ENCODE measurements at places on chromosomes 1 and 21.

GRCh38 chr1:55604749-55605148 lies 389.6 kb upstream of the USP24 start:
- DNase-seq, result no peak

GRCh38 chr1:43621386-43621785 lies 28.6 kb upstream of the KDM4A start:
- no peak for DNase-seq

GRCh38 chr1:89276690-89277089 lies 4.0 kb upstream of the GBP5 start:
- no peak for DNase-seq

GRCh38 chr1:236301958-236302335 lies 20.2 kb upstream of the ERO1B start:
- no peak for DNase-seq

DNA sequence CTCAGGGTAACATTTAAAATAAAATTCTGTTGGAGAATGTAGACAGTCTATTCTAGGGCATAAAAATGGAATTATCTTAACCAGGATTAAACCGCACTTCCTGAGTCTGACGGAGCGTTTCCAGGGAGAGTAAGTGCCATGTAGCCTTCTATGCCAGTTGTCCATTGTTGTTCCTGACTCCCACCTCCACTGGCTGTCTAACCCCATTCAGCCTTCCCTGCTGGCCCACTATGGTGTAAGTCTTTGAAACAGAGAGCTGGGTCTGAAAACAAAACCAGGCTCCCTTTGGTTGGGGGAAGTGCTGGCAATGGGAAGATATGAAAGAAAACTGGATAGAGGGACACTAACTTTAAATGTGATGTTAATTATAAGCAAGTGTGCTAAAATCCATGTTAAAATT lies 71.2 kb upstream of the CNN3 start:
- no peak for DNase-seq

- no peak for DNase-seq
These were observed 37.0 kb downstream of the CAPN8 start for GRCh38 chr1:223628233-223629125.

- DNase-seq, result no peak
These were observed 55.6 kb downstream of the UCK2 start for GRCh38 chr1:165883056-165883455.

- DNase-seq, result no peak
These were observed 30.6 kb upstream of the MCOLN3 start for GRCh38 chr1:85078903-85079302.

GRCh38 chr1:216014086-216014485 lies 409.2 kb downstream of the USH2A start:
- DNase-seq, result no peak

GRCh38 chr1:203596673-203597210 lies 29.9 kb upstream of the ATP2B4 start:
- DNase-seq, result no peak

GRCh38 chr1:24341260-24341659 lies 22.1 kb downstream of the GRHL3 start:
- no peak for DNase-seq

DNA sequence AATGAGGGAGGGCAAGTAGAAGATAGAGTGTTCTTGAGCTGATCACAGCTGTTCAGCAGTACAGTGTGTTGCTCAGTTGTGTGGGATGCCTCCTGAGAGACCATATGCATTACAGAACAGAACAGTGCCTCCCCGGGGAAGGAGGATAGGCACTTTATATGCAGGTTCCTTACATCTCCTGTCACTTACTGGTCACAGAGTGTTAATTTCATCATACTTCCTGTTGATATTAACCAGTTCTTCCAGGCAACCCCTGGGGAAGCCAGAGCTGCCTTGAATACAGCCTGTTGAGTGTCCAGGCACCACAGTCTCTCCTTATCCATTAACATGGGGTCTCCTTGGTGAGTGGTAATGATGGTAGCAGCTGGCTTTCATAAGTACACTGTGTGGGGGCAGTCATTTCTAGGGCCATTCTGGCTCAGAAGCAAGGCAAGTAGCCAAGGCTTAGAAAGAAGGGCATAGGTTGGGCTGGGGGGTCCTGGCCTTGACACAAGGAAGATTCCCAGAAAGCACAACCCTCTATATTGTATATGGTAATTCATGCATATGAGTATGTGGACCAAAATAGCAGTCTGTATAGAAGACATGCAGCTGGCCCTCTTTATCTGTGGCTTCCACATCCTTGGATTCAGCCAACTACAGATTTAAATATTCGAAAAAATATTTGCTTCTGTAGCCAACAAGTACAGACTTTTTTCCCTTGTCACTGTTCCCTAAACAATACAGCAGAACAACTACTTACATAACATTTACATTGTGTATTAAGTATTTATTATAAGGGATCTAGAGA lies 142.4 kb downstream of the ZP4 start:
- DNase-seq, result no peak

DNA sequence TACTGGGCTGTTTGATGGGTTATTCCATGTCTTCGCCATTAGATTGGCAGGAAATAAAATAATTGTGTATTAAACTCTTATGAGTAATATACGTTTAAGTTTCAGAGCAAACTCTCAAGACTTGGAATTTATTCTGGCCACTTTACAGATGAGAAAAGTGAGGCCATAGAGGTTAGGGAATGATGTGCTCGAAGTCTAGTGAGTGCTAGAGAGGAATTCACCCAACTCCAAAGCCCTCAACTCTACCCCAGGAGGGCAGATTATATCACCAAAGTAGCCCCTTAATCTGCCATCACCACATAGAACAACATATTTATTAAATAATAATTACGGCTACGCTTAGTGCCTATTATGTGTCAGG lies 440 bp upstream of the MUL1 start:
- no peak for DNase-seq

- DNase-seq, result no peak
These were observed 65.5 kb downstream of the UBE2T start for GRCh38 chr1:202276081-202276715.

DNA sequence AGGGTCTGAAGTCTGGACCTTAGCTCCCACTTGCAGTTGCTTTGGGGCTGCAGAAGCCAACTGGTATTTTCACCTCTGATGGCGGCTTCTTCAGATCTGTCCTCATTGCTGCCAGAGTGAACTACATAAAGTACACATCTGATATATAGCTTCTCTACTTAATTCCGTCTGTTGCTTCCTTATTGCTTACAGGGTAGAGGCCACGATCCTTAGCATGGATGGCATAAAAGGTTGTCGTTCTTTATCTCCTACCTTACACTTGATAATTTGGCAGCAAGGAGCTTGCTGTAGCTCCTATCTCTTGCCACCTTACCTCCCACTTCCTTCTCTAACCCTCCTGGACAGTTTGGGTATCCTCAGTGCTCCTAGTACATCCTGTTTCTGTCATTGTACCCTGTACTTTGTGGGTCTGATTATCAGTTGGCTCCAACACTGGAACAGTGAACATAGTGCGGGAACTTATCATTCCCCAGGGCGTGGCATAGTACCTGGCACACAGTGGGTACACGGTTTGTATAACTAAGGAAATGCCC lies 30.9 kb upstream of the NBL1 start:
- DNase-seq, result no peak

DNA sequence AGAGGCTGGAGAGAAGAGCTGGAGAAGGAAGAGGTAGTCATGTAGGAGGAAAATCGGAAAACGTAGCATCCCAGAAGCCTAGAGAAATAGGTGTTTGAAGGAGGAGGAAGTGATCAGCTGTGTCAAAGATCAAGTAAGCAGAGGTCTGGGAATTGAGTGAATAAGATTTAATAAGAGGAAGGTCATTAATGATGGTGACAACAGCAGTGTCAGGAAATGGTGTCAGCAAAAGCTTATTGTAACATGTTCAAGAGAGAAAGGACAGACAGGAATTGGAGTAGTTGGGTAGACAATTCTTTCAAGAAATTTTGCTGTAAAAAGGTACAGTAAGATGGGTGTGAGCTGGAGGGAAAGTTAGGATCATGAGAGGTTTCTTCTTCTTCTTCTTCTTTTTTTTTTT lies 41.6 kb upstream of the SLC6A9 start:
- DNase-seq, result no peak

DNA sequence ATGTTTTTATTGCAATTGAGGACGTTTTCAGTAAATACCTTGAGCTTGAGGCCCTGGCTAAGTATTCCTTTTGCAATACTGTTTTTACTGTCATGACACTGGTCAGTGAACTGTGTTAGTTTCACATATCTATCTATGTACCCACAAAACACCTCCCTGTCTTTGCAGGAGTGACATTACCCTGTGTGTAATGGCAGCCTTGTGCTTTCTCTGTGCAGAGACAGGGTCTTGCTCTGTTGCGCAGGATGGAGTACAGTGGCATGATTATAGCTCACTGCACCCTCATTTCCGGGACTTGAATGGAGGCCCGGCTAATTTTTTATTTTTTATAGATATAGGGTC lies 8.9 kb downstream of the YBX1 start:
- DNase-seq, result no peak

DNA sequence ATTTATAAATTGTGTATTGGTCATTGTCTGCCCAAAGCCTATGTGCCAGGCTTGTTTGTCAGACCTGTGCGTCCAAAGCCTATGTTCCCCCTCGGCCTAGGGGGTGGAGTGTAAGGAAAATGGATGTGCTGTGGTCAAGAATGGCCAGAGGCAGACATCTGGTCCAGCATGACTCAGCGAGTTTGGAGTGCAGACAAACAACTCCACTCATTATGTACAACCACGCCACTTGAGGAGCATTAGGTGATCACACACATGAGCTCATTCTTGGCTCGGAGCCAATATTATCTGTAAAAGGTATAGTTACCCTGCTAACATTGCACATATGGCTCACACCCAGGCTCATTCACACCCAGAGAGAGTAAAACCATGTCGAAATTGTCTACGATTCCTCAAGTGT lies 1047.6 kb upstream of the ADGRL4 start:
- DNase-seq, result no peak

DNA sequence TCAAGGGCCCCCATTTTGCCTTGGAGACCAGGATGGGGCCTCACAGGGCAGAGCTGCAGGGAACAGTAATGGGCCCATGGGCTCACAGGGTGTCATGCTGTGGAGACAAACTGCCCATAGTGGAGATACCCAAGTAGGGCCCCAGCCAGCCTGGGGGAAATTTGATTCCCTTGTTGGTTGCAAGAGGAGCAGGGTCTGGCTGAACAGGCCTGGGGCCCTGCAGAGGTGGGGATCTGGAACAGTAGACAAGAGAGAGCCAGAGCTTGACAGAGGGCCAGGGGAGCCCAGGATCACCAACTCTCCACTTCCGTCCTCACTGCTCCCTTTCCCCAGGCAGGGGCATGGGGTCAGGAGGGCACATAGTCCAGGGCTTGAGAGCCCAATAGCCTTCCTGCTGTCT lies 8.7 kb downstream of the S100B start:
- DNase-seq, result no peak

DNA sequence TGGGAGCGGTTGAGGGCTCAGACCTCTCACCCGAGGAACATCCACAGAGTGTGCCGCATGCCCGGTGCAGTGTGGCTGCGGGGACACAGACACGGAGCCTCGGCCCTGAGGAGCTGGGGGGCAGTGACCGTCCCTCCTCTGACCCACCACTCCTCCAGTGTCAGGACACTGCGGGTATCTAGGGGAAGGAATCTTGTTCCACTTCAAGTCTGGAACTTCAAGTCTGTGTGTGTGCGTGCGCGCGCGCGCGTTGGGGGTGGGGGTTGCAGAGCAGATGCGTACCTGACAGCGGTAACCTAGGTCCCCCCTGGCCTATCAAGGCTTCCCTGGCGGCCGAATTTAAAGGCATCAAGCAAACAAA lies 17.3 kb downstream of the PCSK9 start:
- no peak for DNase-seq

DNA sequence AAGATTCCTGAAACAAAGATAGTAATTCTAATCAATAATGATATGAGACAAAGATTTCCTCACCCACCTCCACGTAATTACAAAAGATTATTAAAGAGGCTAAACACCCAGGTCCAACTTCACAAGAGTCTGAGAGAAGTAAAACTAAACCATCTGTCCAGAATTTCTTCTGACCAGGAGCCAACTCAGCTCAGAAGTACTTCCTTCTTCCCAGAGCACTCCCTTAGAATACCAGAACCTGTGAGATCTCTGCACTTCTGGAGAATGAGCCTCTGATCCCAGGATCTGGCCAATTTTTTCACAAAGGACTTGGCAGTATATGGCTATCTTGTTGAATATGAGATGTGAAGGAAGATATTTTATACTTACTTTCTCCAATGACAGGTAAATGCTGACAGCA lies 120.6 kb upstream of the PALMD start:
- no peak for DNase-seq

DNA sequence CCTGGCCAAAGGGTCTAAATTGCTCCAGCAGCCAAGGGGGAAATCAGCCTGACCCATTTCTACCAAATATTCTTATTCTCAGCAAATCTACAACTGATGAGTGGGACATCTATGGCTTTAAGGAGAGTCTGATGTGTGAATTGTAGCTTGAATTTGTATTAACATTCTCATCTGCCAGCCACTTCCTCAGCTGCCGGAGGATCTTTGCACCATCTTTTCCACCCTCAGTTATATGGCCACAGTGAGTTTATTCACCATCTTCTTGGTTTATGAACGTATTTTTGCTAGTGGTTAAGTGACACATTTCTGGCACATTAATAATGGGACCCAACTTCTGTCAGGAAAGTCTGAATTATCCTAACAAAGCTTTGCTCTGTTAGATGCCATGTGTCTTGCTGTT lies 69.6 kb downstream of the COLGALT2 start:
- no peak for DNase-seq

- DNase-seq, result no peak
These were observed 45.9 kb downstream of the SYT6 start for GRCh38 chr1:114107474-114108435.

DNA sequence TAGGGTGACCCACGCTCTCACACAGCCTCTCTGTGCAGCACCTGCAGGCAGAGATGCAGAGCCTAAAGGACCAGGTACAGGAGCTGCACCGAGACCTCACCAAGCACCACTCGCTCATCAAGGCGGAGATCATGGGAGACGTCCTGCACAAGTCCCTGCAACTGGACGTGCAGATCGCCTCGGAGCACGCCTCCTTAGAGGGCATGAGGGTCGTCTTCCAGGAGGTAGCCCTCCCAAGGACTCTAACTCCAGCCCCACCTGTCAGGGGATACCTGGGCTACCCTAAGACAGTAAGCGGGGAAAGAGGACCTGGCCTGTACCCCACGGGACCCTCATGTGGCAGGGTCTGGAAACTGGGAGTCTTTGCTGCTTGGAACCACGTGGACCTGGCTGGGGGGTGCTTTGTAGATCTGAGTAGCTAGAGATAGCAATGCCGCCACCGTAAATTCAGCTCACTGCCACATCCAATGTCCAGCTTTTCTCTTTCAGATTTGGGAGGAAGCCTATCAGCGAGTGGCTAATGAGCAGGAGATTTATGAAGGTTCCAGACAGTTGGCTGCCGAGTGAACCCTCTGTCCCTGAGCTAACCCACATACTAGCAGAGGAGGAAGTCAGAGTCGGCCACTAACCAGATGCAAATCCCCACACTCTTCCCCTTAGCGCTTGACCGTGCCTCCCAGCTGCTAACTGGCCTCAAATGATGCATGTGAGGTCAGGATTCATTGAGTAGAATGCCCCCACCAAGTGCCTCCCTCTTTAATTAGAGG lies 6.5 kb downstream of the RNF207 start:
- no peak for DNase-seq

DNA sequence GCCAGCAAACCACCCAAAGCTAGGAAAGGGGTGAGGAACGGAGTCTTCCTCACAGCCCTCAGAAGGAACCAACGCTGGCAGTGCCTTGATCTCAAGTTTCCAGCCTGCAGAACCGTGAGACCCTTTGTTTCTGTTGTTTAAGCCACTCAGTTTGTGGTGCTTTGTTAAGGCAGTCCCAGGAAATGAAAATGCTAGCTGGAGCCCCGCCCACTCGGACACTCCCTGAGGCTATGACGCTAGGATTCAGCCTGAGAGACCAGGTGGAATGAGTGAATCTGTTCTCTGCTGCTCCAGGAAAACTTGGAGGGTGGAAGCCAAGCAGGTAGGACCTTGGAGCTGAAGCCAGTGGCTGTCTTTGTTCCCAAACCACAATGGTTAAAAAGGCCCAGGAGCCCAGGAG lies 196.5 kb upstream of the POU3F1 start:
- no peak for DNase-seq

Measured in D721Med (cell line).